ENCODE measurements at places on chromosomes 1 and 21.

GRCh38 chr1:113094506-113094905, 21.5 kb downstream of the LRIG2 start:
- DNase-seq = no peak

DNA sequence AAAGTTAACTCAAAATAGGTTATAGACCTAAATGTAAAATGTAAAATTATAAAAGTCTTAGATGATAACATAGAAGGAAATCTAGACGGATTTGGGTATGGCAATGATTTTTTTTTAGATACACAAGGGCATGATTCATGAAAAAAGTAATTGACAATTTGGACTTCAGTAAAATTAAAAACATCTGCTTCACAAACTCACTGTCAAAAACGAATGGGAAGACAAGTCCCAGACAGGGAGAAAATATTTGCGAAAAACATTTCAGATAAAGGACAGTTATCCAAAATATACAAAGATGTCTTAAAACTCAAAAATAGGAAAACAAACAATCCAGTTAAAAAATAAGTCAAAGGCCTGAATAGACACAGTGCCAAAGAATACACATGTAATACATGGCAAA, 9.7 kb upstream of the PTGS2 start:
- DNase-seq = no peak

GRCh38 chr1:40708750-40709099, 17.2 kb downstream of the NFYC start:
- DNase-seq = no peak

DNA sequence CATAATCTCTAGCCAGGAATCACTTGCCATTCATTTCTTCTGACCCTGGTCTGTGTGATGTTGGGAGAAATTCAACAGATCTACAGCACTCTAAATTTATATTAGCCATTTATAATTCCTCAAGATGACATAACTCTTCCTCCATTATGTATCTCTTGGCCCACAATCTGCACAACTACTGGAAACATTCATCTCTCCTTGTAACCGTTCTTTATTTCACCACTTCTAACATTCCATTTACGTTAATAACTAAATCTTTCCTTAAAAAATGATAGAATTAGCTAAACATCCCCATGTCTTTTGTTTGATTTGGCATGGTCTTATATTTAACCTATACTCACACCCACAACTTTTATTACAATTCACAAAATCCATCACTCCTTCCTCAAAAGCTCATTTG, 166.0 kb downstream of the COL11A1 start:
- DNase-seq = no peak

DNA sequence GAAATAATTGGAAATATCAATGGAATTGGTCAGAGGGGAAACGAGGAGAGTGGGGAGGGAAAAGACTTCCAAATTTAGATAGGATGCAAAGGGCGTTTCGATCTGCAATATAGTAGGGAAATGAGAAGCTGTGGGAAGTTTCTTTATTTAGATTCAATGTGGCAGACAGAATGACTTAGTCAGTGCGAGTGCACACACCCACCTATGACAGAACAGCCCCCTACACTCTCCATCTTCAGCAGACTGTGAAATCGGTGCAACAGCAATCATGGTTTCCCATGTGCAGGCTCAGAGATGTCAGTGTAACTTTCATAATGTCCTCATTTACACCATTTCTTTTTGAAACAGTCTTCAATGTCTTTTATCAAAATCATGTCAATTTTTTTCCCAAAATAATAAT, 46.0 kb downstream of the DIP2A start:
- no peak for DNase-seq

DNA sequence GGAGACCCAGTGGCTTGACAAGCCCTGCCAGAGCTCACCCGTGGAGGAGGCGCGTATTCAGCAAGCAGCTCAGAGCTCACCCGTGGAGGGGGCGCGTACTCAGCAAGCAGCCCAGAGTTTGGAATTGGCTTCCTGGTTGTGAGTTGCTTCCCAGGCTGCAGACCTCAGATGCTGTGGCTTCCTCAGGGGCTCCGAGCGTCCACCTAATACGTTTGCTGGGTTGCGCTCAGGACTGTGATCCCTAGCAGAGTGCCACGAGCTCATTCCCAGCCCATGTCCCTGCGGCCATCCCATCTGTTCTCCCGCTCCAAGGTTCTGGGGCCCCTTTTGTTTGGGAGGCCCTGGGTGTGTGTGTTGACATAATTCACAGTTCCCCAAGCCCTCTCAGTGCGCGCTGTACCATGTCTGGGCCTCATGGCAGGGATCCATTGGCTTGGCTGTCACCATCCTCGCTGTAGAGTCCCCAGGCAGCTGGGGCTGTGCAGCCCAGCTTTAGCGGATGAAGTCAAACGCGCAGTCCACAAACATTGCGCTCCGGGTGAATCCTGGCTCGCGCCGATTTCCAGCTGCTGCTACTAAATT, 3.6 kb downstream of the AJAP1 start:
- DNase-seq = no peak

Measured in activated naive CD4-positive, alpha-beta T cell treated with anti-CD3 and anti-CD28 coated beads, Interleukin-2, amount 10 ng/mL, durations not matched to agents 7 days and 5 days (primary cell).